Lung (tissue), 17 donors: ENCODE measurements at places on chromosomes 3 and 15.

- DNase-seq: peak; percentile 55
These were observed 329.4 kb downstream of the TBC1D5 start for GRCh38 chr3:17412950-17413530.

DNA sequence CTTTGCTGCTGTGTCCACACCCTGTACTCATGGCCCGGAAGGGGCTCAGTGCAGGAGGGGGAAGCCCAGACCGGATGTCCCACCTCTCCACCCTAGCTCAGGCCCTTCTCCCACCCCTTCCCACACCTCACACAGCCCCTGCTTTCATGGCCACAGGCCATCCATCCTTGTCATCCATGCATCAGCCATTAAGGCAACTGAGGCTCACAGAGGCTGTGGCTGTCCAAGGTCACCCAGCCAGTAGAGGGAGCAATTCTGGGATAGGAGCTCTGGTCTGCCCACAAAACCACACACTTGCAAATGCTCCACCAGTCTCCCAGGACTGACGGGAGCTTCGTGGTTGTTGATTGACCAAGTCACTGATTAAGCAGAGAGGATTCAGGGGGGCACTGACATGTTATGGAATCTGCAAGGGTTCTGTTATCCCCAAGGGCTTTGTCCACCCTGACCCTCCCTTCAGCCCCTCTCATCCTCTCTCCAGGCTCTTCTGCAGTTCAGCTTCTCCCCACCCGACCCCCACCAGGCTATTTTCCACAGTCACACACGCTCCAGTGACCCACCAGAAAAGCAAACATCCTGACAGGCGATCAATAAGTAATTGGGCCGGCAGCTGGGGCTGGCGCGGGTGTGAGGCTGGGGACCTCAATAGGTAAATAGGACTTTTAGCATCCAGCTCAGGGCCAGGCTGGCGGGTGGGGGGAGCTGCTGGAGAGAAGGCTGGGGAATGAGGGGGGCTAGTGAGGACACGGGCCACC is 15.1 kb downstream of the LINGO1 start:
- no peak for DNase-seq

DNA sequence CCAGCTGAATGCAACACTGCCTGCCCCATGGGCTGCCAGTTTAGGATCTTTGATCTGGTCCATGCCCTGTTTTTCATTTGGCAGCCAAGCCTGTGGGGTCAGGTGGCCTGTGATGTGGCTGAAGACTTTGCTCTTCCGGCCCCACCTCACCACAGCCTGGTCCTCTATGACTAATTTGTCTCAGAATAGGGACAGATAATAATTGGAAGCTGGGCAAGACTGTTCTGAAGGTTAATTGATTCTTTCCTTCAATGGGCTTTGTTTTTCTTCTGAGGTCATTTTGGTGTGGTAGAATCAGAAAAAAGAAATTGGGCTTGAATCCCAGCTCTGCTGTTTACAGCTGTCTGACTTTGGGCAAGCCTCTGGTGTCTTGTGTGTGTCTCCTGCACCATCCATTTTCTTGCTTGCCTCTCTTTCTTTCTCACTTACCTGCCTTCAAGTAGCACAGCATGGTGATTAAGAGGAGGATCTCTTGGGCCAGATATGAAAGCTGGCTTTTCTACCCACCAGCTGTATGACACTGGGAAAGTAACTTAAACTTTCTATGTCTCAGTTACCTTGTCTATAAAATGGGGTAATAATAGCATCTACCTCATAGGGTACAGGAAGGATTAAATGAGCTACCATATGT is 24.2 kb downstream of the ABHD2 start:
- no peak for DNase-seq

DNA sequence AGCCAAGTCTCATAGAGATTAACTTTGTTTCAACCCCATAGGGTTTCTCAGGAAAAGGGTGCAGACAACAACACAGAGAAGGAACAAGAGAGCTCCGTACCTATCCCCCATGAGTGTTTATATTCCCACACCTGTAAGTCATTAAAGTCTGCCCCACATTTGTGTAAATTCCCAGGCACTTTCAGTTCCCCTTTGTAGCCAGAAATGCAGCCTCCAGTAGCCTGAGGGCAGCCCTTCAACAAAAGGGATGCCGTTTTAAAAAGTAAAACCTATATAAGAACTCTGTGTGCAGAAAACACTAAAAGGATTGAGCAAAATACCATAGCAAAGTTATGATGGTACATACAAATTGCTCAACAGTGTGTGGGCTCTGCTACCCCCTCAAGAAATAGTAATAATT is 59.7 kb upstream of the TMEM108 start:
- no peak for DNase-seq

DNA sequence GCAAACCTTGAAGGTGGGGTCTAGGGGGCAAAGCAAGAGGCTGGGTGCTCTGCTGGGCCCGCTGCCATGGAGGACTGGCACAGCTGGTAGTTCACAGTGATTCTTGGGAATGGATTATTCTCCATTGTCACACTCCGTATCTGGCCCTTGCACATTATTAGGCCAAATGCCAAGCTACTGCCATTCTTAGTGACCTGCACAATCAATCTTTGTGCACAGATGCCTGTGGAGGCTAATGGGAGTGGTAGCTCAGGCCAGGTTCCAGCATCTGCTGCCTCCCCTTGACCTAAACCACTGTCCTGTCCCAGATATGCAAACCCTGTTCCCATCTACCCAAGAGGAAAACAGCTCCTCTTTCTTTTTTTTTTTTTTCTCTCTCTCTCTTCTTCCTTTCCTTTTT is 67.5 kb downstream of the TIPARP start:
- no peak for DNase-seq

DNA sequence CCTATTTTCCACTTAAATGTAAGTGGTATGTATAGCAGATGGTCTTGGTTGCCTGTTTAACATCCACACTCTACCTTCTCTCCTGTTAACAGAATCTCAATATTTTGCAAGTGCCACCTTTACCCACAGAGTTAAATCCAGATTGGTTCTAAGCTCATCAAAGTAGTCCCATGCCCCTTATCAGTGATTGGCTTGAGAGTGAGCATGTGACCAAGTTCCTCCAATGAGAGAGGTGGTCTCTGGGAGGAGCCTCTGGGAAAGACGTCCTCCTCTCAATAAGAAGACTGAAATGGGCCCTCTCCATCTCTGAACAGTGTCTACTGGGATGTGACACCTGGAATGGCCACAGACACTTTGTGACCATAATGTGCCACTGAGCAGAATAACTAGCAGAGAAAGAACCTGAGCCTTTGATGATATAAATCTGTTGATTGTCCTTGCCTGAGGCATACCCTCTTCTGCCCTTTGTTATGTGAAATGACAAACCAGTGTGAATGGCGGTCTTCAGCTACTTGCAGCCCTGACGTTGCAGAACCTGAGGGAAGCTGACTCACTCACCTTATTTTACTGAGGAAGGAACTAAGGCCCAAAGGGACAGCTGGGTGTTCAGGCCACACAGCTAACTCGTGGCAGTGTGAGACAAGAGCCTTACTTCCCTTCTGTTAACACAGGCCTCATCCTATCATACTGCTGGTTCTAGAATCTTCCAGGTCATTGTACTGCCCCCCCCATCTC is 42.4 kb upstream of the LARS2 start:
- no peak for DNase-seq

- DNase-seq: no peak
These were observed 29.7 kb upstream of the PDCD6IP start for GRCh38 chr3:33768578-33769330.

GRCh38 chr15:66763186-66764071 is 61.4 kb downstream of the SMAD6 start:
- DNase-seq: peak; percentile 83
